NCI-H187 treated with DMSO at 0.1 percent for 48 hours (cell line): ENCODE measurements at places on chromosomes 1 and 21.

DNA sequence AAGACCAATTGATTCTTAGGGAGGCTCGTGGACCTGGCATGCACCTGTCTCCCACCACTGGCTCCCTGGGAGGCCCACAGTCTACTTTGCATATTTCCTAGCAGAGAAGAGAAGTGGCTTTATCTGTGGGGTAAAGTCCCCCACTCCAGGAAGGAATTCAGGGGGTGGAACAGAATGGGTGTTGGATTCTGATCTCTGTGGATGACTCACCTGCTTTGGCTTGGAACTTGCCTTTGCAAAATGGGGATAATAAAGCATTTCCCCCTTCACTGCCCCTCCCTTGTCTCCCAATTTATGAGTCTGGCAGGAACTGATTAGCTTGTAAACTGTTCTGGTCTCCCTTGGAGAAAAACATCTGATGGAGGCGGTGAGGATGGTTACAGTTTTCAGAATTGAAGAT, 21.2 kb upstream of the OTUD3 start:
- no peak for DNase-seq

- DNase-seq, result no peak
Observed at GRCh38 chr21:43654806-43655489, 4.3 kb downstream of the HSF2BP start.

- no peak for DNase-seq
Observed at GRCh38 chr1:17841944-17842343, 86.8 kb downstream of the ACTL8 start.

GRCh38 chr21:46124083-46124925, 26.4 kb downstream of the COL6A2 start:
- DNase-seq, result no peak

DNA sequence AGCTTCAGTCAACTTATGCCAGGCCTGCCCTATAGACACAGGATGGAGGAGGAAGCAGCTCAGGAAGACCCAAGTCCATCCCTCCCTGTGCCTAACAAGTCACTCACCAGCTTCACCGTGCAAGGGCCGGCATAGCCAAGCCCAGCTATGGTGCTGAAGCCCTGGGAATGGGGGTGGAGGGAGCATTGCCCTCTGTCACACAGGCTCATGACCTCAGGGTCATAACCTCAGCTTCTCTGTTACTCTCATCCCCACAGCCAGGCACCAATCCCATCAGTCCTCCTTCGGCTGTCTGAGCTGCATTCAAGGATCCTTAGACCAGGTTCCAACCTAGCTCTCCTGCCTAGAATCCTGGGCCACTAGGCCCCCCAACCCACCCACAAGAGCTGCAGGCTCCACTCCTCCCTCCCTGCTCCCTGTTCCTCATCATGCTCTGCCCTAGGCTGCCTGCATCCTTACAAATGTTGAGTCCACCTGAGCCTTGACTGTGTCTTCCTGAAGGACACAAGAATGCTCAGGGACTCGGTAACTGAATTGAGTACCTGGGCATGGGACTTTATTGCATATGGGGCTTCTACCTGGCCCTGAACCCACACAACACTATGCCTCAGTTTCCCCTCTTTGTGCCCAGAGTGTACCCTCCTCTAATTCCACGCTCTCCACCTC, 1.7 kb downstream of the CD244 start:
- DNase-seq, result no peak

GRCh38 chr1:180566026-180566425, 7.3 kb downstream of the OVAAL start:
- no peak for DNase-seq
